ENCODE measurements at places on chromosomes 6 and 20.

GRCh38 chr6:152727507-152727906 lies 23.1 kb upstream of the VIP start:
- DNase-seq = no peak

DNA sequence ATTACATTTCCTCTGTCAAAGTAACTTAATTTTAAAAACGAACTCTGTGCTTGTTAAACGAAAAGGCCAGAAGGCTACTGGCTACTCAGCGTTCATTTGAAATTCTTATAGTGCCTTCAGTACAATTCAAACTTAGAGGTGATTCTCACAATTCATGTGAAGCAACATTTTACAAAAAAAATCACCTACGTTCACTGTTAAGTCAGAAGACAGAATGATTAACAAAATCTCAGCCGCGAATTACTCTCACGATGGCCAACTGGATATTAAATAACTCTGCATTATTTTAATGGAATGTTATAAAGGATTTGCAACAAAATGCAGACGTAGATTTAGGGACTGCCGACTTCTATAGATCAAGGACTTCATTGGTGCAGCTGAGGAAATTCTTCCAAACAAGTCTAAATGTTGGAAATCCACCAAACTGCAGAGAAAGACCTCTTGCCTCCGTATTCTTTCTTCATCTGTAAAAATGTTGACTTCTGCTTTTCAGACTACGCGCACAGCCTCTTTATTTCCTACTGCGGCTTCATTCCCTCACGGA lies 1.6 kb upstream of the QKI start:
- no peak for DNase-seq

GRCh38 chr20:33091147-33091546 lies 11.7 kb downstream of the BPIFB4 start:
- DNase-seq = no peak

- DNase-seq = no peak
These were observed 82.5 kb upstream of the ID4 start for GRCh38 chr6:19754686-19755085.

- DNase-seq = no peak
These were observed 13.7 kb upstream of the TRIB3 start for GRCh38 chr20:366719-367485.

GRCh38 chr6:138246650-138247440 lies 28.6 kb upstream of the PBOV1 start:
- no peak for DNase-seq

GRCh38 chr20:35020108-35020928 lies 64.7 kb downstream of the MYH7B start:
- no peak for DNase-seq

DNA sequence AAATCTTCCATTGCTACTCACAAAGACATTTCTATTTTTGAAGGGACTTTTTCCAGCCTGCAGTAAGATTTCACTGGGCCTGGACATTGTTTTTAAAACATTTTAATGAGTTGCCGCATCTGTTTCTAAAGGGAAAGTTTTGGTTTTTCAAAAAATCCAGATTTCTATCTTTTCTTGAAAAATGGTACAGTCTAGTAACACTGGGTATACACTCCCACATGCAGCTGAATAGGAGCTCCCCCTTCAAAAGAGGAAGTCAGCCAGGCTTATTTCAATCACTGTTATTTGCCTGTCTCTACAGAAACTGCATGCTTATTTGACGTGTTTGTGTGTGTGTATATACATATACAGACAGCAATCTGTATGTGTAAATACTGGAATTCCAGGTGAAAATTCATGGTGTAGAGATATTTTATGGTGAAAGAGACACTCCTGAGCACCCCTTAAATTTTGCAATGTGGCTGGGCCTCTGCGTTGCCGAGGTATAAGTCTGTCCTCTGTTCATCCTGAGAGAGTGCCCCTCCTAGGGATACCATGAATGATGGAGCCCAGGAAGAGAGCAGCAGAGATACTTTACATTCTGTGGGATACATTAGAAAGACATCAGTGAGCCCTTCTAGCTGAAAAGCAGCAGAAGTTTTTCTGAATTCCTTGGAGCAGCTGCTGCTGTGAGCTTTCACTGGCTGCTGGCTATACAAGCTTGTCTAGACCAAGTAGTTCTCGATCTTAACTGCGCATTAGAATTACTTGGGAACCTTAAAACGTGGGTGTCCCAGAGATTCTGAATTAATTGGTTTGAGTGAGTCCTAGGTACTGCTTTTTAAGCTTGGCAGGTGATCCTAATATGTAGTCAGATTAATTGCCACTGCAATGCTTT lies 12.0 kb upstream of the ABRACL start:
- peak; percentile 25 for DNase-seq

- DNase-seq = no peak
These were observed 215.9 kb upstream of the AGPAT4 start for GRCh38 chr6:161489626-161490306.
